Naive thymus-derived CD4-positive, alpha-beta T cell (primary cell): ENCODE measurements at places on chromosomes 5 and 9. TPM values are rescaled to one million over a fixed set of nuclear protein-coding genes. Genes with fewer than 3 reads are reported as not detected.

- no peak for DNase-seq
These were observed 88.6 kb downstream of the GNAQ start for GRCh38 chr9:77943057-77943456.

- no peak for DNase-seq
These were observed 1371.0 kb upstream of the DMAC1 start for GRCh38 chr9:9170439-9171134.

DNA sequence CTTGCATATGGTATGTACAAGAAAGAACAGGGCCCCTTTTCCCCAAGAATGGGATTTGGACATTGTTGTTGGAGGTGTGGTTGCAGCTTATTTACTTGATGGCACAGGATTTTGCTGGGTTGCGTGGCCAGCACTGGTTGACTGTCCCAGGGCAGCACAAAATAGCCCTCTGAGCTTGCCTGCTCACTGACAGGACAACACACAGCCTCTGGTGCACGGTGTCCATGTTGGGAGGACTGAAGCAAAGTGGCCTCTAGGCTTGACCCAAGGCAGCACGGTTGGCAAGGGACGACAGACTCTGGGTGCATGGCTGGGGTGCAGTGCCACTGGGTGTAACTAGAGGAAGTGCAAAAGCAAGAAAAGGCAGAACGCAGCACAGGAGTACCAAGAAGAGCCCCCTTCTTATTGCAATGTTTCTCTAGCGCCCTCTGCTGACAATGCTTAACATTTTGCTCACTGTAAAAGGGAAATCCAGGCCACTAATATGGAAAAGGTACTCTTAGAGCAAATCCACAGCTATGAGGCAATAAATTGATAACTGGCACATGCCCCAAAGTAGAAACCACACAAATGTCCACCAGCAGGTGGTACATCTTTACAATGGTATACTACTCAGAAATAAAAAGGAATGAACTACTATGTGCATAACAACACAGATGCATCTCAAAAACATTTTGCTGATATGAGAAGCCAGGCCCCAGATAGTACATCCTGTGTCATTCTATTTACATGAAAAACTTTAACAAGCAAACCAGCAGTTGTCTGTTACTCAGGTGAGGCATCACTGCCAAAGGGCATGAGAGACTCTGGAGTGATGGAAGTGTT, 47.4 kb upstream of the BARX1 start:
- peak; percentile 12 for DNase-seq

DNA sequence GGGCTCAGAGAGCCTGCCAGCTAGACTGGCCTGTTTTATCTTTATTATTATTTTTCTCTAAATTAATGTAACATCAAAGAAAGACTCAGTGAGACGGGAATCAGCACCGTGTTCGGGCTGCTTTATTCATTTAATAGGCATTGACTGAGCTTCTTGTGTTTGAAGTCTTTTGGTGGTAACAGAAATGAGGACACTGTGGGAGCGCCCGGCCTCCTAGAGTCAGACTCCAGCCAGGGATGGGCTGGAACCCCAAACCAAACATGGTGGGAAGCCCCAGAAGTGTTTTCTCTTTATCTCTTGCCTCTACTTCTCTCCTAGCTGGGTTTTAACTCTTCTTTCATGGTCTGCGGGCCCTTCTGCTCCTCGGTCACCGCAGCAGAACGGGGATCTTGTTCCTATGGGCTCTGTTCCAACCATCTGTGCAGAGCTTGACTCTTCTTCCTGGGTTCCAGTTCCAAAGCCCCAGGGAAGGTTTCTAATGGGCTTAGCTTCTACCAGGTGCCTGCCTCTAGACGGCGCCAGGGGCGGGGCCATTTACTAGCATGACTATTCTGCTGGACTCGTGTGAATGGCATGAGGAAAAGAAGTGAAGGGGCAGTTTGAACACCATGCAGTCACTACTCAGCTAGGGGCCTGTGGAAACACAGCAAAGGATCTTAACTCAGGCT, 123.8 kb downstream of the FGF18 start:
- no peak for DNase-seq

- DNase-seq, result no peak
These were observed 50.6 kb downstream of the LRRTM2 start for GRCh38 chr5:138824516-138824915.

DNA sequence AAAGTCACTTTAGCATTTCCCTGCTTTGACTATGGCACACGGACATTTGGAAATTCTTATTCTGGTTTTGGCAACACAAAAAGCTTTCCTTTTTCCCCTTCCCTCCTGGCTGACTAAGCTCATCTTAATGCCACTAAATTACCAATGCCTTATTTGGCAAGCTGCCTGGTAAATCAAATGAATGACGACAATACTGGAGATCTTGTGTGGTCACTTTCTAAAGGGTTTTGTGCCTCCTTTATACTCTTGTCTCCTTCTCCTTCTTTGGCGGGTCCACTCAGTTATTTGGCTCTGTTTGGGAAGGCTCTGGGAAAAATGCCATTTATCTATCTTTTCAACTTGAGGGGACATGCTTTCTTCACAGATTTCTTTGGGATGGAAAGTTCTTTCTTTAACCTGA, 34.9 kb downstream of the SH3GL2 start:
- no peak for DNase-seq

DNA sequence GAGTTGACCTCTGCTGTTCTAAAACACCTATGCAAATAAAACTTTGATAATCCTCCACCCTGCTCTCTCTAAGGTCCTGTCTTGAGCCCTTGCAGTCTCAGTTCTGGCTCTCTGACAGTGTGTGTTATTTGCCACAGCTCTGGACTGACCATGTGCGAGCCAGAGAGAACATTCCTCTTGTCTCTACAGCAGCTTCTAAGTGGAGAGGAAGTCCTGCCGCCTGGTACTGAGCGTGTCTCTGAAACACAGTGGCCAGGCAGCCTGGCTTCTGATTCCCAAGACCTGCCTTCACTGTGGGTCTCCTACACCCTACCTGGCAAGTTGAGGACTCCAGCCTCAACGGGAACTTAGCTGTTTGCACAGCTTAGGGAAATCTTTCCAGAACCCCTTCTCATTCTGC, 61.6 kb downstream of the ENTREP1 start:
- no peak for DNase-seq

DNA sequence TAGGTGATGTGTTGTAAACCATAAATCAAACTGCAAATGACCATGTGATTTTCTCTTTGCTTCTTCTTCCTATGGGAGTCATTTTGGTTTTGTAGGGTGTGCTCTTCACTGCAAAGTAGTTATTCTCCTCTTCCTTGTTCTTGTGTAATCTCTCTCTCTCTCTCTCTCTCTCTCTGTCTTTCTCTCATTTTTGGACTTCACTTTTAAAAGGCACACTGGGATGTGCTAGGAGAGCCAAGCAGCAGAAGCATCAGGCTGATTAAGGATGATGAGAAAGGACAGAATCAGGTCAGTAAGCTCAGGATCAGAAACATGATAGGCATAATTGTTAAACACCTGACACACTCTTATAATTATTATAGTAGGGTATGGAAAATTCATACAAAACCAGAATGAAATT, 505.3 kb upstream of the ZNF608 start:
- no peak for DNase-seq

DNA sequence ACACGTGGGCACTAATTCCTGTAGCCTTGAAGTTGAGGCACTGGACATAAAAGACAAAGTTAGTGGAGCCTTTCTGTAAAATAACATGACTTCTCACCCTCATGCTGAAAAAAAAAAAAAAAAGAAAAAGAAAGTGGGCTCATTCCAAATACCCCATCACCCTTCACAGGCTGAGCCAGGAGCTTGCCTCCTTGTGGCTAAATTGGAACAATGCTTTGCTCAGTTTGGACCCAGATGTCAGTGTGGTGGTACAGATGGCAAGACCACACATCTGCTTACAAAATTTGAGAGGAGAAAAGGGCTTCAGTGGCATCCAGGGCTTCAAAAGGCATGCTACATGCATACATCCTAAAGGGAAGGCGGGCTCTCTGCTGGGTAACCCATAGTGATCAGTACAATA, 342.8 kb downstream of the EBF1 start:
- no peak for DNase-seq

Gene OR2V1
- total RNA-seq, result not detected

Gene FCN2
- total RNA-seq, result not detected

Gene RICTOR
- 96.2 TPM for total RNA-seq
